ENCODE measurements at places on chromosomes 4 and X.
A peak's percentile ranks its signal among the peaks of the same experiment; 100 is the strongest.

DNA sequence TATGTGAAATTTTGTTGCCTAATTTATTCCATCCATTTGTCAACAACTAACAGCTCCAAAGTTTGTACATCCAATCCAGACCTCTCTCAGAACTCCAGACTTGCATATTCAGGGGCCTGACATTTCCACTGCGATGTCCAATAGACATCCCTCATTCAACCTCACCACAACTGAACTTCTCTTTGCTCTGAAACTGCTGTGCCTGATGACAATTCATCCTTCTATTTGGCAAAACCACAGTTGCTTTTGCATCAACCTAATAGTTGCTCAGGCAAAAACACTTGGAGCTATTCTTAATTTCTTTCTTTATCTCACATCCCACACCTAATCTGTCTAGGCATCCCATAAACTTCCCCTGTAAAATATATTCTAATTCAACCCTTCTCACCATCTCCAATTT lies 56.5 kb downstream of the ANTXR2 start:
- no peak for DNase-seq

DNA sequence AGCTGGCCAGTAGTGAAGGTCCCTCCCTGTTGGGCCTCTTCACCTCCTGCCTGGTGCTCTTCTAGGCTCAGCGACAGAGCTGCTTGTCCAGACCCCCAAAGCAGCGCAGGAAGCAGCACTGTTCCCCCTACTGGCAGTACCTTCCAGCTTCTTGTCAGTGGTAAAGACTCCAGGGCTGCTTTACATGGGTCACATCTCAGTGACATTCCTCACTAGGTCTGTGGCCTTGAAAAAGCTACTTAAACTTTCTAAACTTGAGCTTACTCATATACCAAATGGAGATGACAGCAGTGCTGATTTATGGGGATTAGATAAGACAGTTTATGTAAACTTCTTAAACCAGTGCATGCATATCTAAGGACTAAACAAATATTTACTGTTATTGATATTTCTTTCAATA lies 117.3 kb downstream of the FAT4 start:
- DNase-seq = peak; percentile 44

- DNase-seq = no peak
Observed at GRCh38 chrX:107102980-107103379, 15.6 kb downstream of the RBM41 start.

DNA sequence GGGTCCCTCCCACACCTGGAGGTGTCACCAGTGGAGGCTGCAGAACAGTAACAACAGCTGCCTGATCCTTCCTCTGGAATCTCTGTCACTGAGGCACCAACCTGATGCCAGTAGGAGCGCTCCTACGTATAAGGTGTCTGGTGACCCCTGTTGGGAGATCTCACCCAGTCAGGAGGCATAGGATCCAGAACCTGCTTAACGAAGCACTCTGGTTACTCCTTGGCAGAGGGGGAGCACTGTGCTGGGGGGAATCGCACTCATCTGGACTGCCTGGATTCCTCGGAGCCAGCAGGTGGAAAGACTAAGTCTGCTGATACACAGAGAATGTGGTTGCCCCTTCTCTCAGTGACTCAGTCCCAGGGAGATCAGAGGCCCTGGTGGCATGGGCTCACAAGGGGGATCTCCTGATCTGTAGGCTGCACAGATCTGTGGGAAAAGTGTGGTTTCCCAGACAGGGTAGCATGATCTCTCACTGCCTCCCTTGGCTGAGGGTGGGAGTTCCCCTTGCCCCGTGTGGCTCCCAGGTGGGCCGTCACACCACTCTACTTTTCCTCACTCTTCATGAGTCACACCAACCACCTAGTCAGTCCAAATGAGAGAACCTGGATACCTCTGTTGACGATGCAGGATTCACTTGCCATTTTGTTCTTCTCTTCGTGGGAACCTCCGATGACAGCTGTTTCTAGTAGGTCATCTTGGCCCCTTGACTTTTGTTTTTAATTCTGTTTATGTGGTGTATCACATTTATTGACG lies 305.9 kb downstream of the IDS start:
- no peak for DNase-seq

DNA sequence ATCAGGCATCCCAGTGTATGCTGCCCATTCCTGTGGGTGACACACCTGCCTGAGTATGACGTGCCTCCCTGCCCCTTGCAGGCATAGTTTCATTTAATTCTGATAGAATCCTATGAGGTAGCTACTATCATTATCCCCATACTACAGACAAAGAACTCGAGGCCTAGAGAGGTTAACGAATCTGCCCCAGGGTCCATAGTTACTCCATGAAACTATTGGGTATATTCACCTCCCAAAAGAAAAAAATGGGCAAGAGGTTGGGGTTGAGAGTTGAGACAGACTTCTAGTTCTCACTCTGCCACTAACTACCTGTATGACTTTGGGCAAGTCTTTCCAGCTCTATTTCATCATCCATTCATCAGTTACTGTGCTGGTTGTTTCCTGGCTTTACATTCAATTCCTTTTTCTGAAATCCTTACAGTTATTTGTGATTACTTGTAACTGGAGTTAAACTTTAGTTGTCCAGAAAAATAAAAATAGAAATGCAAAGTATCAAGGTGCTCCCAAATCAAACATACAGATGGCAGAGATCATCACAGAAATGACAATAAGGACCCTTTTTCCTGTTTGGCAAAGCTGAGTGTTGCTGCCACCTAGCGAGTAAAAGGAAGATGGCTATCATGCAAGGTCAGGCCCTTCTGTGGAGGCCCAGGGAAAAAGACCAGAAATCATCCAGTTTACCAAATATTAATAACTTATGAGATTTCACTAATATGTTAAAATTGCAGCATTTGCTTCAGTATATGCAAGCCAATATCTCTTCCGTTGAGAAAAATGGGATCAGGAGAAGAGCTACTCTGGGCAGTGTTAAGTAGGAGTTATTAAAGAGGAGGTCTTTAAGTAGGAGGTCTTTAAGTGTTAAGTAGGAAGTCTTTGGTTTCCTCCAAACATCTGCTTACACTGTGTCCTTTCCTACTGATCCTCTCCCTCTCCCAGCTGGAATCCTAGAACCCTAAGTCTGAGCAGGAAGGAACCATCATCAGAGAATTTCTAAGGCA lies 17.1 kb upstream of the MAP7D3 start:
- DNase-seq = peak; percentile 18

GRCh38 chr4:108959491-108959890 lies 196.6 kb upstream of the ETNPPL start:
- no peak for DNase-seq

DNA sequence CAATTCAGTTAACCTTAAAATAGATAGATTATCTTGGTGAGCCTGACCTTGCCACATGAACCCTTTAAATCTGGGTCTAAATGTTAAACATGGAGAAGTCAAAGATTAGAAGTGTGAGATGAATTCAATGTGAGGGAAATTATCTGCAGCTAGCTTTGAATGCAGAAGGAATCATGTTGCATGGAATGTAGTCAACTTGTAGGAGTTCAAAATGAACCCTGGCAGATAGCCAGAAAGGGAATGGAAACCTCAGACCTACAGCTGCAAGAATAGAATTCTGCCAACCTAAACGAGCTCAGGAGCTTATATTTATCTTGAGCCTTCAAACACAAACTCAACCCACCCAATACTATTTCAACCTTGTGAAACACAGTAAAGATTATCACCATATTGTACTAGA lies 632.5 kb downstream of the KCTD8 start:
- no peak for DNase-seq

- no peak for DNase-seq
Observed at GRCh38 chr4:57324673-57325307, 214.6 kb upstream of the IGFBP7 start.

GRCh38 chrX:150199181-150199580 lies 163.9 kb upstream of the MAMLD1 start:
- no peak for DNase-seq

Measured in WTC11 (cell line).